ENCODE measurements at places on chromosomes 7 and 10.

DNA sequence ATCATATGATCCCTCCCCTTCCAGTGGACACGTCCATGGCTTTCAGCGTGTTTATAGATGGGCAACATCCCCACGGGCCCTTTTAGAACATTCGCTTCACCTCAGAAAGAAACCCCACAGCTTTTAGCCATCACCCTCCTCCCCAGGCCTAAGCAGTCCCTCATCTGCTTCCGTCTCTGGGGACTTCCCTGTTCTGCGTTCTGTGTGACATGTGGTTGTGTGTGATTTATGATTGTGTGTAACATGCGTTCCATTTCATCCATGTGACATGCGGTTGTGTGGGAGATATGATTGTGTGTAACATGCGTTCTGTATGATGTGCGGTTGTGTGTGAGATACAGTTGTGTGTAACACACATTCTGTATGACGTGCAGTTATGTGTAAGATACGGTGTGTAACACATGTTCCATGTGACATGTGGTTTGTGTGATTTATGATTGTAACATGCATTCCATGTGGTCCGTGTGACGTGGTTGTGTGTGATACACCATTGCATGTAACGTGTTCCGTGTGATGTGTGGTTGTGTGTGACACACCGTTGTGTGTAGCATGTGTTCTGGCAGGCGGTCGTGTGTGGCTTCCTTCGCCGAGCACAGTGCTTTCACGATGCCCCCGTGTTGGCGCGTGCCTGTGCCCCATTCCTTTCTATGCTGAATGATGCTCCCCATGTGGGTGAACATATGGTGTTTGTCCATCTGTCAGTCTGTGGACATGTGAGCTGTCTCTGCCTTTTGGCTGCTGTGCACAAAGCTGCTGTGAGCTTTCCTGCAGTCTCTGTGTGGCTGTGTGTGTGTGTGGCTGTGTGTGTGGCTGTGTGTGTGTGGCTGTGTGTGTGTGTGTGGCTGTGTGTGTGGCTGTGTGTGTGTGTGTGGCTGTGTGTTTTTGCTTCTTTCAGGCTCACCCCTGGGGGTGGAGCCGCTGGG, 26.2 kb downstream of the PWWP2B start:
- no peak for DNase-seq

DNA sequence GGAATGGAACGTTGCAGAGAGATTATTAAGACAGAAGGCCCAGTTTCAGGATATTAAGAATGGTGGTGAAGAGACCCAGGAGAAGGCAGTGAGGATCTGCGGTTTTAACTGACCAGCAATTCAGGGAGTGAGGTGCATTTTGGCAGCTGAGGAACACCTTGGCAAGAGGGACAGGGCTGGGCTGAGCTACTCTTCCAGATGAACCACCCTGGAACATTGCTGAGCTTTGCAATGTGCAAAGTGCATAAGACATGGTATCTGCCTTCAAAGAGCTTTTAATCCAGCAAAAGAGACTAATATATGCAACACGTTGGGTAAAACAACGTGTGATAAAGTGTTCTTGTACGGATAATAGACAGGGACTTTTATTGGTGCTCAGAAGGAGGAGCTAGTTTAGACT, 181.0 kb upstream of the AGK start:
- no peak for DNase-seq

DNA sequence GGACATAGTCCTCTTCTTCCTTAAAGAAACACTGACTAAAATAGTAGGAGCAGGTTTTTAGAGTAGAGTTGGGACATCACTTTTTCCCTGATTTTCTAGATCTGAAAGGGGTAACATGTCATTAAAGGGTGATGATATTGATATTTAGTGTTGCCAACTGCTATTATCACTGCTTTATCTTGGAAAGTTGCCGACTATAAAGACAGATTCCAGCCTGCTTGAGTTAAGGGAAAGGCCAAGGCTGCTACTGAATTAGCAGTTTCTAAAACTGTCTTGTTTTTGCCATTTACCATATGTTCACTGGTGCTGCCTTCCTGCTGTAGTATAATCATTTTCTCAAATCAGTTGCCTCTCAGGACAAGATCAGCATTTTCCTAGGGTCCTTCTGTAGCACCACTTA, 29.7 kb downstream of the AP3M1 start:
- no peak for DNase-seq

GRCh38 chr10:105041956-105042355, 400.9 kb downstream of the SORCS3 start:
- no peak for DNase-seq

GRCh38 chr10:128173386-128173785, 47.2 kb upstream of the MKI67 start:
- DNase-seq, result no peak

- no peak for DNase-seq
Observed at GRCh38 chr10:78371136-78371535, 337.5 kb downstream of the RPS24 start.

- no peak for DNase-seq
Observed at GRCh38 chr10:3803295-3803926, 18.4 kb upstream of the KLF6 start.

DNA sequence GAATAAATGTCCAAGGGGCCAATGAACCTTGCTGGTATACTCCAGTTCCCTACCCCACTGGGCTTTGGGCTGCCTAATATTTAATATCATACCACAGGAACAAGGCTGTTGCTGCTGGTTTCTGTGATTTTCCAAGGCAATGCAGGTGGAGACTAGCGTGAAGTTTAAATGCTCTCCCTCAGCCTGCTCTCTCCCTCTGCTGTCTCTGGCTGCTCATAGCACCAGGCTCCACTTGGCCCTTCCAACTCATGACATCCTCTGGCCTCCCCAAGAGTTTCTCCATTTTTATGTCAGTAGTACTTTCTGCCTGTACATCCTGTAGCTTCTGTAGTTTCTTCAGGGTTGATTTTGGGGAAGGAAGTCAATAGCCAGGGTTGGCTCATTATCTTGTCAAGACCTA, 103.5 kb downstream of the LHFPL3 start:
- no peak for DNase-seq

DNA sequence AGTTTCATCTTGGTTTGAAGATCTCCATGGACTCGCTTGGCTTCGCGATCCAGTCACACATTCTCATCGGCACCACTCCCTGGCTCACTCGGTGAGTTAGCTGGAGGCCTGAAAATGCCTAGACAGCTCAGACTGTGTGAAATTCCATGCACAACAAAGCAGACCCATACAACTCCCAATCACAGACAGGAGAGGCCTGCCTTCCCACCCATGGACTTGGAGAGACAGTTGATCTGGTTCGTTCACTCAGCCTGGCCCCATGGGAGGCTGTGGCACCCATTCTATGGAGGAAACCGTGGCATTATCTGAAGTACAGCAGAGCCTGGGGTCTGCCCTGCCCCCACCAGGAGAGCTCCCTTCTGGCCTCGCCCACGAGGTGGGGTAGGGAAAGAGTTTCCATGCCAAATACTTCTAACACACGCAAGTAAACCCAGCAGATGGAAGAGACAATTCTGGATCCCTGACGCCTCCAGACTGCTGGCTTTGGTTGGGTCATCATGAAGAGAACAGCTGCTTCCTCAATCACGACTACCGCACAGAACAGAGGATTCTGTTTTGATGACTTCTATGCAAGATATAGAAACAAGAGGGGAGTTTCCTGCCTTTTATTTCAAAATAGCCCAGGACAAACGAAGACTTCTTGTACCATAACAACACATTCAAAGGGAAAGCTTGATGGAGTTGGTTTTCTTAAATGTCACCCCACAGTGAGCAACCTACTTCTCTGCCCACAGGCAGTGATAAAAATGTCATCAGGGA, 15.9 kb downstream of the FAM53B start:
- DNase-seq, result no peak

- DNase-seq, result no peak
Observed at GRCh38 chr7:6420680-6421079, 27.1 kb downstream of the DAGLB start.

- DNase-seq, result no peak
Observed at GRCh38 chr7:3922175-3922635, 621.2 kb downstream of the SDK1 start.

DNA sequence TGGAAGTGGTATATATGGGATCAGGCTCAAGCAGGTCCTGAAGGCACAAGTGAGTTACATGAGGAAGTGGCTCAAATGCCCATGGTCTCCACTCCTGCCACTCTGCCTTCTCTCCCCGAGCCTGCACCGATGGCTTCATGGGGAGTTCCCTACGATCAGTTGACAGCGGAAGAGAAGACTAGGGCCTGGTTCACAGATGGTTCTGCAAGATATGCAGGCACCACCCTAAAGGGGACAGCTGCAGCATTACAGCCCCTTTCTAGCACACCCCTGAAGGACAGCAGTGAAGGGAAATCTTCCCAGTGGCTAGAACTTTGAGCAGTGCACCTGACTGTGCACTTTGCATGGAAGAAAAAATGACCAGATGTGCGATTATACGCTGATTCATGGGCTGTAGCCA, 95.3 kb downstream of the HOXA1 start:
- no peak for DNase-seq

GRCh38 chr10:132434405-132435005, 37.5 kb downstream of the PWWP2B start:
- no peak for DNase-seq

DNA sequence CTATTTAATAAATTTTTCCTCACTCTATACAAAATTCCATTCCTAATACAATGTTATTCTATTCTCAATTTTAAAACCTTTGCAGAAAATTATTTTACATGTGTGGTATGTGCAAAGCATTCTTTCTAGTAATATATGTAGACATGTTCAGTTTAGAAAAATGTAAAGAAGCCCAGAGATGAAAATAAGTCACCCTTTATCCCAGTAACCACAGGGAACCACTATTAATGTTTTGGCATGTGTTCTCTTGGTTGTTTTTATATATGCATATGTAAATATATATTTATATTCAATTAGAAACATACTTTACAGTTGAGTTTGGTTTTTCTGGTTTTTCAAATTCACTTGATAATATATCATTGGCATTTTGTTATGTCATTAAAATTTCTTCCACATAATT, 14.8 kb upstream of the GLCCI1 start:
- DNase-seq, result no peak

- no peak for DNase-seq
Observed at GRCh38 chr7:51141451-51142003, 175.1 kb downstream of the COBL start.

DNA sequence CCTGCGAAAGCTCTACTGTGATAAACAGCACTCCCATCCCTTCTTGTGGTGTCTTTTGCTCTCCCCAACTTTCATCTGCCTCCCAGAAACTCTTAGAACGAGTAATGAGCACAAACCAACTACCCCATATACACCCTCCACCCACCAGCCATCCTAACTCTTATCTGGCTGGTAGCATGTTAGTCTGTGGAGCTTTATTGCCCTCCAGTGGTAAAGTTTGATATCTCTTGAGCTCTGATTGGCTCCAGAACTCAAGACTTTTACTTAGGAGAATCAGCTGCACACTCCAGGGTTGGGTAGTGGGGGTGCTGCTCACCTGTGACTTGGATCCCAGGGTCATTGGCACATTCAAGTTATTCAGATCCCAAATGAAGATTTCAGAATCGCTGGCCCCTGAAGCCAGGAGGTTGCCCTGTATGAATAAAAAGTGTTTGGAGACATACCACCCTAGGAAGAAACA, 10.9 kb downstream of the SEC31B start:
- DNase-seq, result no peak
